ENCODE measurements at places on chromosomes 11 and 22.
A peak's percentile ranks its signal among the peaks of the same experiment; 100 is the strongest.

GRCh38 chr11:77725433-77725832, 87.8 kb upstream of the CLNS1A start:
- no peak for DNase-seq

- peak; percentile 80 for DNase-seq
Observed at GRCh38 chr11:76577921-76578653, 92.5 kb downstream of the LRRC32 start.

- no peak for DNase-seq
Observed at GRCh38 chr11:1574238-1574932, 2.3 kb upstream of the DUSP8 start.

- DNase-seq: no peak
Observed at GRCh38 chr11:102177974-102178631, 67.9 kb downstream of the YAP1 start.

DNA sequence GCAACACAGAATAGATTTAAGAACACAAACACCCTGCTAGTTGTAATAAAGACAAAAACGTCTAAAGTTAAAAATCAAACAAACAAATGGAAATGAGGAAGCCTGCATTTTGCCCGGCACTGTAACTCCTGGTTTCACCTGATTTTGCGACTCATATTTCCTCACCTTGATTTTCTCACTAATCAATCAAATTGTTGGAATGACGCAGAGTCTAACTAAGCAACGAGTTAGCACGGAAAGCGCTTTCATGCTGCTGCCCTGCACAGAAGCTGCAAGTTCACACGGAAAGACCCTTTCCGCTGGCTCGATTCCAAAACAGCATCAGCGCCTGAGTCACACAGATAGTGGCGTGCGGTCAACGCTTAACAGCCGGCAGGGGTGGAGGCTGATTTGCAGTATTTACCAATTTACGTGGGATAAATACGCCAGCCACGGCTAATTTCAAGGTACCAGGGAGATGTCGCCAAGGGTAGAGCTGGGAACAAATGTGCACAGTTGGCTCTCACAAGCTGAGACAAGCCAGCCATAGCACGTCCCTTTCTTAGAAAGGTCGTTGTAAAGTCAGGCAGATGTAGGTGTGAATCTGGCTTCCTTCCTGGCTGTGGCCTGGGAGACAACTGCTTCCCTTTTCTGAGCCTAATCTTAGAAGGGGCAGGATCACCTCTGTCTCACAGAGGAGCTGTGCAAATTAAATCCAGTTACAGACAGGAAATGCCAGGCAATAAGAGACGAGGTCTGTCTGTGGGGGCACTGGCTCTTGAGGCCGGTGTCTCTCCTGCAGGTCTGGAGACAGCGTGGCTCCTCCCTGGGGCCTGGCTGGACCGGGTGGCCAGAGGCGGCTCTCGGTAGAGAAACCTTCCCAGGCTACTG, 76.9 kb upstream of the TTLL12 start:
- DNase-seq: no peak

GRCh38 chr11:68212421-68213134, 518 bp downstream of the KMT5B start:
- no peak for DNase-seq

- DNase-seq: no peak
Observed at GRCh38 chr11:125079151-125079877, 16.2 kb downstream of the SLC37A2 start.

GRCh38 chr11:1394936-1395772, 5.4 kb downstream of the BRSK2 start:
- no peak for DNase-seq

GRCh38 chr11:100273066-100273815, 413.8 kb upstream of the ARHGAP42 start:
- DNase-seq: no peak
